Activated T-helper 2 cell treated with anti-CD3 and anti-CD28 coated beads, Interferon-gamma antibody, Interleukin-2, Interleukin-4, amounts not matched to agents 10 μg/mL and 5 μg/mL and 100 μg/mL, durations not matched to agents 14 hours and 24 hours and 36 hours (primary cell): ENCODE measurements at places on chromosomes 6 and 20. TPM values are rescaled to one million over a fixed set of nuclear protein-coding genes. Genes with fewer than 3 reads are reported as not detected.

RSPH4A gene
- 0.11 and 0.14 TPM in 2 replicates for total RNA-seq

GRCh38 chr6:36000451-36000850, 24.0 kb downstream of the SLC26A8 start:
- DNase-seq, result no peak

DNA sequence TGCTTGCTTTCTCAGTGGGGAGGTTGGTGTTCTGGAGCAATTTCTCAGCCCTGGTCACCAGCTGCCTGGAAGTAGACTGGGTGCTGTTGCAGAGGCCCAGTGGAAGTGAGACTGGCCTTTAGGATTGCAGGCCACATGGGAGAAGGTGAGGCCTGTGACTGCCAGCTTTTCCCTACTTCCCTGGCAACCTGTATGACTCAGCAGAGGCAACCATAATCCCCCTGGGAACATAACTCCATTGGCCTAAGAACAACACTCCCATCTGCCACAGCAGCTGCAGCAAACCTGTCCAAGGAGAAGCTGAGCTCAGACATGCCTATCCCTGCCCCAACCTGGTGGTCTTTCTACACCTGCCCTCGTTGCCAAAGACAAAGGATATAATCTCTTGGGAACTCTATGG, 473.5 kb upstream of the SPTLC3 start:
- no peak for DNase-seq

GRCh38 chr6:36873115-36873514, 1.5 kb downstream of the PPIL1 start:
- DNase-seq, result no peak

MMP24 gene
- not detected in 2 replicates for total RNA-seq

GRCh38 chr6:37648465-37649330, 49.0 kb downstream of the MDGA1 start:
- DNase-seq, result peak; percentile 38

- no peak for DNase-seq
Measured at GRCh38 chr6:89977808-89978748, 83.8 kb downstream of the GJA10 start.

DNA sequence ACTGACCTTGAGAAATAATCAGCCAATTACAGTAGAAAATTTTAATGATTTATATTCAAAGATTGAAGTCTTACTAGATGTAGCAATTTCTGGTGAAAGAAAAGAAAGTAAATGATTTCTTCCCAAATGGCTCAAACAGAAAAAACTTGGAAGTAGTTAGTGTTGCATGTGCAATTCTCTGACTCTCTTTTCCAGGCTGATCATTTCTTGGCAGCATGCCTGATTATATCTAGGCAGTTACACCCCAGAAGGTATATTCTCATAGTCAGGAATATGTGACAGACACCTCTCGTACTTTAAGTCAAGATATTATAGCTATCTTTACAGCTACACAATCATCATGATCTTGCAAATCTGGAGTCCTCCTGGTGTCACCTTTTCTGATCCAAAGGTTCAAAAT, 122.9 kb downstream of the PDE7B start:
- DNase-seq, result no peak

- DNase-seq, result no peak
Measured at GRCh38 chr6:21679761-21680265, 86.3 kb downstream of the SOX4 start.

OXT gene
- 0.55 TPM in 1 of 2 replicates, not detected in the other for total RNA-seq

MBOAT1 gene
- total RNA-seq, result 32.8 and 33.8 TPM in 2 replicates

RHAG gene
- total RNA-seq, result not detected in 2 replicates

DNA sequence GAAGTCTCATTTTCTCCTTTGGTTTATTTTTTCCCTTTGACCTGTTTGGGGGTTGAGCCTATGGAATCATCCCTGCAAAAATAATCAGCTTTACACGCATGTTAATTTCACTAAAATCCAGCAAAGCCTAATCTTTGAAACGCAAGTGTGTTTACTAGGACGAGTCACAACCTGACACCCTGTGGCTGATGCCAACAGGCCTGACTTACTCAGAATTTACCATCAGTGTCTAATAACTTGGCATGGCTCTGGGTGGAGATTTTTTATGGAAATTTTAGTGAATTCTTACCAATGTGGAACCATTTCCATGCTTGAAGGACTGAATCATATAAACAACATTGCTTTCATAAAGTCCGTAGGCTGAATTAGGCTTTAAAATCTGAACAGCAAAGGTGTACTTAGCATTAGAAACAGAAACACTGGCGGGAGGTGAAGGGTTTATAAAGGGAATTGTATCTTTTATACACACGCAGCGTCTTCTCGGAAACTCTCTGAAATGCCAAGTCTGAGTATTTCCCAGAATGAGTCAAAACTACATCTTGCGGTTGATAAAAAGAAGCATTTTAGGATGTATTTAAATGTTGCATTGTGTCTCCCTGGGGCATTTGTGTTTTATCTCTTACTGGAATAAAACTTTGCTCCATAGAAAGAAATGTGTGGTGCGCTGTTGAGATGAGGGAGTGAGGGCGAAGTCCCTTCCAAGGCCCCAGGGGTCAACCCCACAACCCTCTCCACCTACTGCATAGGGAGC, 81.2 kb downstream of the DACT2 start:
- DNase-seq, result no peak

C20orf141 gene
- not detected in 2 replicates for total RNA-seq

DNA sequence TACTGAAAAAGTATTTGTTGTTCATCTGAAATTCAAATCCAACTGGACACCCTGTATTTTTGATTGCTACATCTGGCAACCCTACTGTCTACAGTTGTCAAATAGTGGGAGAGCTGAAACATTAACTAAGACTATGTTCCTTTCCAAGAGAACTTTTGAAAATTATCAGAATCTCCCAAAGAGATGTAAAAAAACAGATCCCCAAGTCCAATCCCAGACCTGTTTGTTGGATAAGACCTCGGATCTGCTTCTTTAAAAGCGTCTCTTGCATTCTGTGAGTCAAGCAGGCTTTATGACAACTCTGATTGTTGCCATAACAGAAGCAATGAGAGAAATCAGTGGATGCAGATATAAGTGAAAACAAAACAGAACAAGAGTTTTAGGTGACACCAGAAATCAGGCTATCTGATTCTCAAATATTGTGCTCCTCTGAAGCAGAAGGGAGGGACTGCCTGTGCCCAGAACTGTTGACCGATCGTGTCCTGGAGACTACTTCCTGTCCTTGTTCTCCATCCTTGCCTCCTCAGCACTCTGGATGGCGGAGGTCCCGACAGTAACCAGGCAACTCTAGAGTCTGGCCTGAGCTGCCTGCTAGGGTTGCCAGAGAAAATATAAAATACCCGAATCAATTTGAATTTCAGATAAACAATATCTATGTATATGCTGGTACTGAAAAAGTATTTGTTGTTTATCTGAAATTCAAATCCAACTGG, 853.8 kb downstream of the MAFB start:
- DNase-seq, result no peak

DNA sequence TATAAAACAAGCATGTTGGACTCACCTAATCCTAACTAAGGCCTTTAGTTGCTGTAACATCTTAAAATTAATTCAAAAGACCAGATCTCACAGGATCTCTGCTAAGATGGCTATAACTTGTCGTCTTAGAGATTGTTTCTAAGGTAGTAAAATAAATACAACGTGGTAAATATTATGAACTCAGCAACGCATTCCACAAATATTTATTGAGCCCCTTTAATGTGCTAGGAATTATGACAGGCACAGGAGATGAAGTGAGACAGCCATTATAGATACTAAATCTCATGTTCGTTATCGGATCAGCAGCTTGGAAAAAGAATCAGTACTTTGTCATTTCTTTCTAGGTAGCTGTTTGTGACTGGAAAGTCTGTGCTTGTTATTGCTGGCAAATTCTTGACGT, 20.9 kb upstream of the MCM3 start:
- DNase-seq, result no peak

- DNase-seq, result peak; percentile 18
Measured at GRCh38 chr20:3011752-3012151, 31.7 kb upstream of the GNRH2 start.

DNA sequence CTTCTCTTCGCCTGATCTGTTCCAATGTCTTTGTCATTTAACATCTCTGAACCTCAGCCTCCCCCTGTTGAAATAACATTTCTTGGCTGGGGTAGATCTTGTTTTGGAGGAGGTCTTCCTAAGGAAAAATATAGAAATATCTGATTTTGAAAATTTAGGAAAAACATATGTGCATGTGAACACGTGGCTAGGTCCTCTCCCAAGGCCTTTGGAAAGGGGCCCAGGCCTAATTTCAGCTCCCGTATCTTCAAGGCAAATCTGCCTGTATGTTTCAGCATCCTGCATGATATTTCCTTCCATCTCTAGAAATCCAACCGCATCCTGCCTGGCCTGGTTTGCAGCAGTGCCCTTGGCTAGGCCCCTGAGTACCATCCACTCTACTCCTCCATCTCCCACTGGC, 261.2 kb downstream of the PHACTR1 start:
- no peak for DNase-seq

DNA sequence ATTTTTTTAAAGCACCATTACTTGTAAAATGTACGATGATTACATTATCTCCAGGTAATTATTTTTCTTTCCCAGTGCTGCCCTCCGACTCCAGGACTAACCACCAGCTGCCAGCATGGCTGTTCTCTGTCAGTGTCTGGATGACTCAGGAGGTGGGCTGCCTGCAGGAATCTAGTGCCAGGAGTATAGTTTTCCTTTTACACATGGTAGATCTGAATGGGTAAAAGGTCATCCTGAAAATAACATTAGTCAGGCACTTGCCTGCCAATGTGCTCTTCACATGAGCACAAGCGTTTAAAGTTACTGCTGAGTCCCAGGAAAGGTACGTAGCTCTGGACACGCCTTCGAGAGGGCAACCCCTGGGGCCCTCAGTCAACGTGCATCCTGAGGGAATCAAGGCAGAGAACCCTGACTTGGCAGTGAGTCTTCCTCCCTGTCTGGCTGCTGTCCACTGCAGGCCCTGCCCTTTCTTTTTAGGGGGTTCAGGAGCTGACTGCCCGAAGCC, 2.4 kb downstream of the DYNLT1 start:
- DNase-seq, result no peak

GRCh38 chr20:15675813-15676484, 897.3 kb downstream of the KIF16B start:
- no peak for DNase-seq

MARCKS gene
- 0.28 and 0.34 TPM in 2 replicates for total RNA-seq

DNA sequence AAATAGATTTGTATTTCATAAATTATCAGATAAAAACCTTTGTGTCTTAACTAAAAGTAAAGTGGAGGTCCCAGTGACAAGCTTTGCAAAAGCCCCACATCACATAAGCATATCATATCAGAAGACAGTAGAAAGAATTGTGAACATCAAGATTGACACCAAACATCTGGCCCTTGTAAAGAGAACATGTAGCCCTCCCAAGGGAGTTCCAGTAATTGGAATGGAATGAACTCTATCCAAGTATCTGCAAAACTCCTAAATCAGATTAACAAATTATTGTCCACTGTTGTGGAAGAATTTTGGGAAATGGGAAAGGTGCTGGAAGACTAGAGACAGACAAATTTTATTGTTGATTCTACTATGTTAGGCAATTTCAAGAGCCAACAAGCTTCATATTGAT, 268.8 kb downstream of the KCNQ5 start:
- no peak for DNase-seq

- DNase-seq, result no peak
Measured at GRCh38 chr6:4624726-4625125, 151.5 kb upstream of the CDYL start.

GRCh38 chr6:26113570-26113969, 26.3 kb downstream of the HFE start:
- DNase-seq, result no peak

GRCh38 chr6:27830212-27830599, 82.0 kb downstream of the OR2B2 start:
- no peak for DNase-seq

CLVS2 gene
- total RNA-seq, result not detected in 2 replicates

GRCh38 chr6:87661016-87661415, 41.0 kb downstream of the AKIRIN2 start:
- no peak for DNase-seq

DNA sequence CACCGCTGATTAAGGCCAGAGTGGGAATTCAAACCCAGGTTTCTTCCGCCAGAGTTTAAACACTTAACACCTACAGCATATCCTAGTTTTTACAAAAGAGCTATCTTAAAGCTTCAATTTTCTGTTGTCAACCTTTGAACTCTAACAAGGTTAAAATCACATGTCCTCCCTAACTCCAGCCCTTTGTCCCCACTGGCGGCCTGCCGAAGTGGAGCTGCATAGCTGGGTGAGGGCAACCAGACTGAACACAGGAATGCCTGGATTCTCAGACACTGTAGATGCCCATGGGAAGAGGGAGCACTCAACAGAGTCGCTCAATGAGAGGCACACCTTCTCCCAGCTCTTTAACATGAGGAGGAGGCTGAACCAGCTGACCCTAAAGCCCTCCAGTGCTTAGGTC, 59.1 kb downstream of the LRFN2 start:
- DNase-seq, result no peak

AAR2 gene
- 27.1 and 28.5 TPM in 2 replicates for total RNA-seq

GRCh38 chr6:144488590-144488989, 203.5 kb downstream of the UTRN start:
- no peak for DNase-seq

DDX27 gene
- total RNA-seq, result 51.4 and 54.0 TPM in 2 replicates

BTBD3 gene
- total RNA-seq, result 13.2 and 15.1 TPM in 2 replicates

GRCh38 chr6:117288083-117288715, 22.8 kb downstream of the VGLL2 start:
- DNase-seq, result no peak

- no peak for DNase-seq
Measured at GRCh38 chr6:139654888-139655782, 280.7 kb upstream of the CITED2 start.

EFCAB8 gene
- total RNA-seq, result 0.37 and 0.52 TPM in 2 replicates

GRCh38 chr20:57897156-57897874, 187.5 kb upstream of the PMEPA1 start:
- no peak for DNase-seq

- DNase-seq, result no peak
Measured at GRCh38 chr6:154886471-154886870, 108.6 kb upstream of the TIAM2 start.

- DNase-seq, result no peak
Measured at GRCh38 chr6:116557893-116558292, 4.3 kb downstream of the CALHM4 start.

GRCh38 chr20:19292254-19292653, 79.8 kb downstream of the SLC24A3 start:
- no peak for DNase-seq

SLC44A4 gene
- 0.18 TPM in 1 of 2 replicates, not detected in the other for total RNA-seq

- no peak for DNase-seq
Measured at GRCh38 chr20:58623579-58624473, 27.3 kb upstream of the STX16 start.

ADGRG6 gene
- 0.07 TPM in 1 of 2 replicates, not detected in the other for total RNA-seq

DNA sequence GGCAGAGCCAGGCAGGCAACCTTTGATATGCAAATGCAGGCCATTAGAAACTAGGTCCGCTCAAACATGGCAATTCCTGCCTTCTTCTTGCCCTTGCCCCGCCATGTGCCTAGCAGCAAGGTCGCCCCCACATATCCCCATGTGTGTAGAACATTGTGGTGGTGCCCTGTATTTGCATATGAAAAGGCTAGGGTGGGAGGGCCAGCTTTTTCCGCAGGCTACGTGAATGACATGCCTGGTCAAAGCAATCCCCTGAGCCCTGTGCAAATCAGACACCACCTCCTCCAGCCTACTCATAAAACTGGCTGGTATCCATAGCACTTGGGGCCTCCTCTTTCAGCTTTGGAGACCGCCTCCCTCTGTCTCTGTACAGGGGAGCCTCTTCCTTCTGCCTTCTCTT, 31.6 kb downstream of the GSTA2 start:
- DNase-seq, result no peak

FOXP4 gene
- 9.6 and 9.7 TPM in 2 replicates for total RNA-seq

PACRG gene
- not detected in 2 replicates for total RNA-seq

GRCh38 chr6:95545226-95545625, 32.1 kb upstream of the MANEA start:
- DNase-seq, result no peak

RGL2 gene
- total RNA-seq, result 31.5 and 32.9 TPM in 2 replicates

LST1 gene
- 10.2 and 14.6 TPM in 2 replicates for total RNA-seq

SNAP91 gene
- not detected in 2 replicates for total RNA-seq
